ENCODE measurements at places on chromosomes 7 and 10.

DNA sequence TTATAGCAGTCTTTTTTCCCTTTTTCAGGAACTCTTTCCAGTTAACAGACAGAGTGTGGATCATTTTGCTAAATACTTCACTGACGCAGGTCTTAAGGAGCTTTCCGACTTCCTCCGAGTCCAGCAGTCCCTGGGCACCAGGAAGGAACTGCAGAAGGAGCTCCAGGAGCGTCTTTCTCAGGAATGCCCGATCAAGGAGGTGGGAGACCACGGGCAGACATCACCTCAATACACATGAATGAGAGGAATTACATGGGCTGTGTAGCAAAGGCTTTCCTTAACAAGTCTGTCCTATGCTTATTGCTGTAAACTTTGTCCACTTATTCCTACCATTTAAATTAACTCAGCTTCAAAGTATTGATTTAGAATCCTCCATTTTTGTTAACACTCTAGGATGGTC, 48.8 kb downstream of the BZW2 start:
- no peaks in the 10 kb centered on the region for H3K4me1 ChIP-seq
- no peak overlapping the region for H3K27ac ChIP-seq
- H3K4me3 ChIP-seq = no peak overlapping the region
- peaks cover 50% of the 10 kb centered on the region for H3K36me3 ChIP-seq
- DNase-seq = no peak
- no peaks in the 10 kb centered on the region for H3K27me3 ChIP-seq

DNA sequence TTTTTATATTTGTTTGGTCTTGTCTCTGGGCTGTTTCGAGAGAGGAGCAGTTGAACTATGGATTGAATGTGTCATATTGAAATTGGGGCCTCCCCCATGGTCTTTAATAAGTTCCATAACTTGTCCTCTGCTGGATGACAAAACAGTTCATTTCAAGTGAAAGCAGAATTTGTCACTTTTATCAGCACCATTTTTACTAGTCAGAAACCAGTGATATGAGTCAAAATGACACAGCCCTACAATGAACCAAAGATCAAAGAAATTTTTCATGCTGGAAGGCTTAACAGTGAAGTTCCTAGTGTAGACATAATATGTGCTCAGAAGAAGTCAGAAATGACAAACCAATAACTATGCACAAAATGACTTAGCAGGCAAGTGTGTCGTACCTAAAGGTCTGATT, 133.6 kb upstream of the VWC2 start:
- no peak overlapping the region for H3K27ac ChIP-seq
- H3K4me1 ChIP-seq = no peaks in the 10 kb centered on the region
- no peaks in the 10 kb centered on the region for H3K36me3 ChIP-seq
- no peak overlapping the region for H3K4me3 ChIP-seq
- DNase-seq = no peak
- no peaks in the 10 kb centered on the region for H3K27me3 ChIP-seq

- H3K4me1 ChIP-seq = no peaks in the 10 kb centered on the region
- H3K36me3 ChIP-seq = no peaks in the 10 kb centered on the region
- H3K27me3 ChIP-seq = peaks cover 9% of the 10 kb centered on the region
- no peak for DNase-seq
These were observed 17.9 kb upstream of the ITGA8 start for GRCh38 chr10:15737656-15738055.

GRCh38 chr10:3825244-3825643, 40.2 kb upstream of the KLF6 start:
- no peak for DNase-seq
- H3K27me3 ChIP-seq = peaks cover 3% of the 10 kb centered on the region
- no peak overlapping the region for H3K27ac ChIP-seq
- H3K4me1 ChIP-seq = peaks cover 28% of the 10 kb centered on the region
- no peak overlapping the region for H3K4me3 ChIP-seq

- H3K4me1 ChIP-seq = peaks cover 3% of the 10 kb centered on the region
- H3K27me3 ChIP-seq = no peaks in the 10 kb centered on the region
- no peak overlapping the region for H3K27ac ChIP-seq
- DNase-seq = no peak
- no peak overlapping the region for H3K4me3 ChIP-seq
- H3K36me3 ChIP-seq = no peaks in the 10 kb centered on the region
These were observed 51.3 kb upstream of the FAM3C start for GRCh38 chr7:121447243-121447910.

DNA sequence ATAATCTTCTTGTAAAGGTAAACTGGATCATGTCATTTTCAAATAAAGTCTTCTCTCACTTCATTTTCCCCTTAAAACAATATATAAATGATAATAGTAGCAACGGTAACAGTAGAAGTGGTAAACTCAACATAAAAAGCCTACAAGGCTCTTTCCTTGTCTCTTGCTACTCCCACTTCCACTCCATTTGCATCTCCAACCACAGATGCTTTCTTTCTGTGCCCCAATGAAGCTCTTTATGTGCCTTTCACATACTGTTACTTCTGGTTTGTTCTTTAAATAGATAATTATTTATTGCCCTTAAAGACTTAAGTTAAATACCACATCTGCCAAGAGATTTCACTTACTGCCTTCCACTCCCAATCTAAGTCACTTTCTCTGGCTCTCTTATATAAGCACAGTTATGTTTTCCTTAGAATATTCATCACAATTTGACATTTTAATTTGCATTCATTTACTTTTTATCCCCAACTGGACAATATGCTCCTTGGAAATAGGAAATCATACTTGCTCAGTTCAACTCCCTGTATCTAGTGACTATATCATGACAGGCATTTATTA, 149.9 kb downstream of the CRPPA start:
- H3K27ac ChIP-seq = no peak overlapping the region
- no peaks in the 10 kb centered on the region for H3K4me1 ChIP-seq
- DNase-seq = no peak
- H3K27me3 ChIP-seq = no peaks in the 10 kb centered on the region
- no peak overlapping the region for H3K4me3 ChIP-seq
- H3K36me3 ChIP-seq = no peaks in the 10 kb centered on the region

GRCh38 chr10:103077020-103077419, 116.1 kb downstream of the NT5C2 start:
- no peak overlapping the region for H3K4me3 ChIP-seq
- H3K27me3 ChIP-seq = no peaks in the 10 kb centered on the region
- H3K4me1 ChIP-seq = no peaks in the 10 kb centered on the region
- no peak overlapping the region for H3K27ac ChIP-seq

GRCh38 chr10:35916791-35917190, 274.7 kb upstream of the FZD8 start:
- no peak for DNase-seq
- H3K27me3 ChIP-seq = no peaks in the 10 kb centered on the region
- no peak overlapping the region for H3K27ac ChIP-seq
- no peaks in the 10 kb centered on the region for H3K36me3 ChIP-seq
- no peak overlapping the region for H3K4me3 ChIP-seq

- no peak overlapping the region for H3K27ac ChIP-seq
- H3K27me3 ChIP-seq = peaks cover 59% of the 10 kb centered on the region
- no peak for DNase-seq
- no peaks in the 10 kb centered on the region for H3K4me1 ChIP-seq
- H3K4me3 ChIP-seq = no peak overlapping the region
- no peaks in the 10 kb centered on the region for H3K36me3 ChIP-seq
These were observed 4.9 kb downstream of the TMEM130 start for GRCh38 chr7:98864731-98865453.

DNA sequence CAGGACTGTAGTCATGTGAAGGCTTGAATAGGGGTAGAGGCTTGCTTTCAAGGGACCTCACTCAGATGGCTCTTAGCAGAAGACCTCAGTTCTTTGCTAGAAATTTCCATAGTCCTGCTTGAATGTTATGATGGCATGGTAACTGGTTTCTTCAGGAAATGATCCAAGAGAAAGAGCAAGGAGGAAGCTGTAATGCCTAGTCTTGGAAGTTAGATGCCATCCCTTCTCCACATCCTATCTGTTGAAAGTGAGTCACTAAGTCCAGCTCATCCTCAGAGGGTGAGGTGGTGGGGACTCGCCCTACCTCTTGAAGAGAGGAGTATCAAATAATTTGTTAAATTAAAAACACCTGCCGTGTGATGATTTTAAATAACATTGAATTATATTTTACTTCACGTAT, 4.6 kb downstream of the MGAM start:
- H3K27me3 ChIP-seq = no peaks in the 10 kb centered on the region
- H3K27ac ChIP-seq = no peak overlapping the region
- no peak for DNase-seq
- no peaks in the 10 kb centered on the region for H3K36me3 ChIP-seq

DNA sequence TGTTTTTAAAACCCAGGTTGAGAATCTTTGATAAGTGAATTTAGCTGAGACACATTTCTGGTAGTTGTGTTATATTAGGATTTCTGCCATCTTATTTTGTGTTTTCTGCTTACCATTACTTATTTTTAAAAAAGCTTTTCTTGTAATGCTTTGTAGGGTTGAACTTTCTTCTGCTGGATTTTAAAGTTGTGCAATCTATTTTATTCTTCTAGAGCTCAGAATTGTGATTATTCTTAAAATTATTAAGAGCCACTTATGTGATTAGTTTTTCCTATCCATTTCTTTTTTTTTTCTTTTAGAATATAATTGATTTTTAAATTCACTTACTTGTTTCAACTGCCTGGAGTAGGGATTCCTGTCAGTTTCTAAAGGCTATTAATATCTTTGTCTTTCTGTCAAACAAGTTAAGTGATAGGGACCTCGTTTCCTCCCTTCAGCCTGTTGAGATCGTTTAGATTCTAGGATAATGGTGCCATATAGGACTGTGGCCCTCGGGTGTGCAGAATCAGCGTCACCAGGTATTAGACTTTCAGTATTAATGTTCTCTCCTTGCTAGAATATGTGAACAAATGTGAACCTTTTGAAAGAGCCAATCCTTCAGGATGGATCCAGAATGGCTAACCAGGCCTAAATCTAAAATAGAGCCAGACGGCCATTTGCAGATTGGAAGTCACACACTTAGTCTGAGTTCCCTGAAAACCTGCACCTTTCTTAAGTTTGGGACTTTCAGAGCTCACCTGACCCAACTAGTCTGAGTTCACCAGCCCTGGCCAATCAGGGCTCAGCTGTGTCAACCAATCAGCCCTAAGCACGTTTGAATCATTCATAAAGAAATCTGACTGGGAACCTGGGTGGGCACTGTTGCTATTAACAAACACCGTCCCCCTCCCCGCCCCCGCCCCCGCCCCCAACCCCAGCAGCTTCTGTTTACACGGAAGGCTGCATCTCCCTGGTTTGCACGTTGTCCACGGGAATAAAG, 26.2 kb downstream of the CUX1 start:
- no peak overlapping the region for H3K4me3 ChIP-seq
- DNase-seq = no peak
- peaks cover 5% of the 10 kb centered on the region for H3K36me3 ChIP-seq
- no peaks in the 10 kb centered on the region for H3K27me3 ChIP-seq

GRCh38 chr7:130970196-130970595, 236.2 kb upstream of the KLF14 start:
- no peaks in the 10 kb centered on the region for H3K27me3 ChIP-seq
- no peak for DNase-seq
- H3K27ac ChIP-seq = peak overlapping the region; percentile 40
- H3K4me3 ChIP-seq = no peak overlapping the region

DNA sequence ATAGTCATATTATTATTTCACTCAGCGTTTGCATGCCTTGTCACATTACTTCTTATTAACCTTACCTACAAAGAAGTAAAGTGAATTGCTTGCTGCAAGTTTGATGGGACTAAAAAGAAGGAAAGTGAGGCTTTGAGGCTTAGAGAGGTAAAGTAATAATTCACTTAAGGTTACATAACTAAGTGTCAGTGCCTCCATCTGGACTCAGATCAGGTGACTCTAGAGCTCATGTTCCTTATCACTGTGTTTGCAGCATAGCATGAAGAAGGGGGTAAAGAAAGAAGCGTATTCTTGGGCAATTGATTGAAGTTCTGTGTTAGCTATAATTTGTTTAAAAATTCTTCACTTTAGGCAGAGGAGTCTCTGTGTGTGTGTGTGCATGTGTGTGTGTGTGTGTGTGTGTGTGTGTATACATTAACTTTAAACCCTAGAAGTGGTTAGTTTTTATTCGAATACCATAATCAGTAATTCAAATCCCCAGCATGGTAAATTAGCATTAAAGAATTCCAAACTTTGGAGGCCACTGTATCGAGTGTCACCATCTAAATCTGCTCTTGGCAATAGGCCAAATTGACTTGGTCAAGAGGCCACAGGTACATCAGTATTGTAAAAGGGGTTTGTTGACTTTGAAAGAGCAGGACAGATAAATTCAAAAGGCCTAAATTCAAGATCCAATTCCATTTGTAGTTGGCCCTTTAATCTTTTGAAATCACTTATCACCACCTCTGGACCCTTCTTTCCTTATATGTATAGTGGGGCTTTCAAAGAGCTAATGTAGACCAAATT, 2.2 kb upstream of the PON3 start:
- peaks cover 35% of the 10 kb centered on the region for H3K27me3 ChIP-seq
- no peaks in the 10 kb centered on the region for H3K4me1 ChIP-seq
- no peaks in the 10 kb centered on the region for H3K36me3 ChIP-seq
- H3K27ac ChIP-seq = no peak overlapping the region
- DNase-seq = no peak
- H3K4me3 ChIP-seq = no peak overlapping the region

DNA sequence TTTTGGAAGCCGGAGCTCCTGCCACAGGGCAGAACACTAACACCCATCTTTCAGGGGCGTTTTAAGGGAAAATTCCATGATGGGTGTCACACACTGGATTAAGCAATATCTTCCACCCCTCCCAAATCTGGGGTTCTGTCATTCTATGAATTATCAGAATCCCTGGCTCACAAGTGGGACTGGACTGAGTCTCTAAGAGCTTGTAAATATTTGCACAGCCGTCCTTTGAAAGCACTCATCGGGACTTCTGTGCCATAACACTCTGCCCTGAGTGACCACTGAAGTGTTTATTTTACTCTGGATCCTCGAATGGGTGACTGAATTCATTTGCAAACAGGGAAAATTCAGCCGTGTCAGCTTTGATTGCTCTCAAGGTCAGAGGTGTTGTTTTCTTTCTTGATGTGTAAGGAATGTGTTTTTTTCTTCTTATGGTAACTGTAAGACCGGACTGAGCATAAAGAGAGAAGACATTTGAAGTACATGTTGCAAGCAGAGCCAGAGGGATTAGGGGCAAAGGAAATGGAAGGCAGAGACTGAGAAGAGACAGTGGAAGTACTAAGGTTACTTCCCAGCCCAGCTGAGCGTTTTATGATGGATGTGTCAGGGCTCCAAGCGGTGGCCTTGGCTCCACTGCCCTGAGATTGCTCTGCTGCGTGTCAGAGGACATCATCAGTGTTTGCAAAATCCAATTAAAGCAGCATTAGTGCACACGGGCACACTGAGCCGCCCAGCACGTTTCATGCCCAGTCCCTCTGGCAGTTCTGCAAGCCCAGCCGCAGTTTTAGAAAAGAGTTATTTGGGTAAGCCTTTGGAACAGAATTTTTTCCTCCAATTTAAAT, 17.7 kb upstream of the GTPBP4 start:
- no peaks in the 10 kb centered on the region for H3K36me3 ChIP-seq
- no peak overlapping the region for H3K27ac ChIP-seq
- H3K27me3 ChIP-seq = peaks cover 52% of the 10 kb centered on the region
- no peak for DNase-seq

DNA sequence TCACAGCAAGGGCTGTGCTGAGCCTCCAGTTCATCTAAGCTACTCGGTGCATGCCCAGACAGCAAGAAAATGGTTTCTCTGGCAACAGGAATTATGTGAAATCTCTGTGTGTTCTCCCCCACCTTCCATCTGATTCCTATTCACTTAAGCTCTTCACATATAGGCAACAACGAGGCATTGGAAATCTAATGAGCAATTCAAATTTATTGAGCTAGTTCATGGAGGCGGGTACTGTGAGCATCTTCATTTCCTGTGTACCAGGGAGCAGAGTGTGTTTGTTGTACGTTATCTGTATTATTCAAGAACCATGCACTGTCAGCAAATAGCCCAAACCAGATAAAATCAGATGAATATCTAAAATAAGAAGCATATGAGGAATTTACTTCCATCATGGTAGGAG, 739.1 kb downstream of the MAGI2 start:
- no peaks in the 10 kb centered on the region for H3K36me3 ChIP-seq
- no peak for DNase-seq
- no peak overlapping the region for H3K4me3 ChIP-seq
- H3K27ac ChIP-seq = no peak overlapping the region
- no peaks in the 10 kb centered on the region for H3K4me1 ChIP-seq
- no peaks in the 10 kb centered on the region for H3K27me3 ChIP-seq
